CD8-positive, alpha-beta memory T cell (primary cell): ENCODE measurements at places on chromosomes 11 and 22. TPM values are rescaled to one million over a fixed set of nuclear protein-coding genes. Genes with fewer than 3 reads are reported as not detected.

DNA sequence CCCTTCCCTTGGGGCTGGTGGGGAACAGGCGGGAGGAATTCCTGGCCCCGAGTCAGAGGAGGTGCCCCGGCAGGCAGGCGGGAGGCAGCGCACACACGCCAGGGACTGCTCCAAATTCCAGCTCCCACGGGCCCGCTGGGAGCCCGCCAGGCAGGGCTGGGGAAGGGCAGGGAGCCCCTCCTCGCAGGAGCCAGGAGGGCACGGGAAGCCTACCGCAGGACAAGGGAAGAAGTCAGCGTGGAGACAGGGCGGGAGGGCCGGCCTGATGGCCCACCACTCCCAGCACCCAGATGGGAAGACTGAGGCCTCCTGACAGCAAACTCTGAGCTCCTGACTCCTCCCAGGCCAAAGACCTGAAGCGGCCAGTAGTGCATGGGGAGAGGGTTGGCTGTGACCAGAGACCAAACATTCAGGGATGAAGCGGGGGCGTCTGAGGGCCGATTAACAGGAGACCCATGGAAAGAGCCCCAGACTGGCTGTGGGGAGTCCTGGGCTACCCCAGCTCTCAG, 22.4 kb downstream of the RPL3 start:
- no peak overlapping the region for H3K27ac ChIP-seq
- no peaks in the 10 kb centered on the region for H3K27me3 ChIP-seq
- H3K4me3 ChIP-seq = no peak overlapping the region
- H3K4me1 ChIP-seq = no peaks in the 10 kb centered on the region

- H3K4me1 ChIP-seq = no peaks in the 10 kb centered on the region
- no peaks in the 10 kb centered on the region for H3K27me3 ChIP-seq
- DNase-seq = no peak
- H3K27ac ChIP-seq = no peak overlapping the region
Observed at GRCh38 chr11:11788063-11788710, 53.6 kb upstream of the USP47 start.

DNA sequence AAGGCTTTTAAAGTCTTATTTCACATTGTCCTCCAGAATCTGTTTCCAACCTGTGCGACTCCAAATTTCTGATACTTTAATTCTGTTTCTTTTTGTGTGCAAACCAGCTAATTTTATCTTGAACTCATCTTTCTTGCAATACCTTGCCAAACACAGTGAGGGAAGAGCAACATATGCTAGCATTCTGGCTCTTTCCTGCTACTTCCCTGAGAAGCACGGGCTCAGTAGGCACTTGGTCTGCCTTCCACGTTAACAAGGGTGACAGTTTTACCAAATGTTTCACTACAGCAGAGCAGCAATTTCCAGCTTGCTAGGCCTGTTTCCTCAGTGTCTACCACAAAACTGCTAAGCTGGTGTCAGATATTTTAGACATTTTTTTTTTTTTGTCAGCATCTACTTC, 405.8 kb downstream of the NTM start:
- no peak overlapping the region for H3K27ac ChIP-seq
- no peak for DNase-seq

DNA sequence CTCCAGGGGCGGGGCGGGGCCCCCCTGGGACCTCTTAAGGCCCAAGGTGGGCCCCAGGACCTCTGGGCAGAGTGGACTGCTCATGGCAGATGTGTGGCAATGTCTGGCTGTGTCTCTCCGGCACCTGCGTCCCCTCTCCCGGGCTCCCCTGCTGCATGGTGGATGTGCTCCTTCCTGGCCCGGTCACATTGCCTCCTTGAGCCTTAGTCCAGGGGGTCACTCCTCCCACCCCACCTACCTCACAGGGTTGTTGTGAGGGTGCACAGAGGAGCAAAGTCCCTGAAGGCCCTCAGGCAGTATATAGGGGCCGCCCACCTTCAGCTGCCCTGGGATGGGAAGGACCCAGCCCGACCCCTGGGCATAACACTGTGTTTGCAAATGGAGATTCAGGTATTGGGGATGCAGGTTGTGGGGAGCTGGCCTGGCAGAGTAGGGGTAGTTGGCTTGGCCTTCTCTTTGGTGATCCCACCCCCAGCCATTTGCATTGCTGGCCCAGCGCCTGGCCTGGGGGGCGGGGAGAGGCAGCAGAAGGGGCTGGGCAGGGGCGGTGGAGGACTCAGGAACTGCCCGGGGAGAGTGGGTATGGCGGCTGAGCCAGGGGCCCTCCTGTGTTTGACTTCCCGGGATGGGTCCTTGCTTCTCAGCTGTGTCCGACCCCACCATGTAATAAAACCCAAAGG, 11.3 kb downstream of the KCTD17 start:
- DNase-seq = no peak
- no peaks in the 10 kb centered on the region for H3K4me1 ChIP-seq
- no peaks in the 10 kb centered on the region for H3K27me3 ChIP-seq
- no peaks in the 10 kb centered on the region for H3K36me3 ChIP-seq

Gene SDF2L1
- 71.5 TPM for total RNA-seq

Gene NUCB2
- total RNA-seq = 33.3 TPM

GRCh38 chr11:126857860-126858808, 142.4 kb downstream of the KIRREL3 start:
- DNase-seq = no peak
- no peak overlapping the region for H3K4me3 ChIP-seq
- H3K27ac ChIP-seq = no peak overlapping the region
- H3K27me3 ChIP-seq = no peaks in the 10 kb centered on the region
- H3K36me3 ChIP-seq = no peaks in the 10 kb centered on the region

GRCh38 chr11:103091064-103091800, 728 bp downstream of the DCUN1D5 start:
- H3K4me1 ChIP-seq = peaks cover 17% of the 10 kb centered on the region
- H3K4me3 ChIP-seq = peak overlapping the region; percentile 69

Gene CCND1
- total RNA-seq = 3.8 TPM

GRCh38 chr11:39425226-39425625, 2034.2 kb downstream of the LRRC4C start:
- no peaks in the 10 kb centered on the region for H3K4me1 ChIP-seq
- no peak for DNase-seq
- no peak overlapping the region for H3K27ac ChIP-seq
- H3K36me3 ChIP-seq = no peaks in the 10 kb centered on the region

GRCh38 chr11:27162237-27162636, 121.6 kb downstream of the BBOX1 start:
- no peaks in the 10 kb centered on the region for H3K27me3 ChIP-seq
- no peak overlapping the region for H3K27ac ChIP-seq
- no peaks in the 10 kb centered on the region for H3K36me3 ChIP-seq
- H3K4me3 ChIP-seq = no peak overlapping the region

GRCh38 chr11:11740836-11741235, 100.9 kb upstream of the USP47 start:
- no peak overlapping the region for H3K27ac ChIP-seq
- H3K4me1 ChIP-seq = no peaks in the 10 kb centered on the region
- no peaks in the 10 kb centered on the region for H3K36me3 ChIP-seq
- no peaks in the 10 kb centered on the region for H3K27me3 ChIP-seq

Gene ROM1
- total RNA-seq = 4.9 TPM

DNA sequence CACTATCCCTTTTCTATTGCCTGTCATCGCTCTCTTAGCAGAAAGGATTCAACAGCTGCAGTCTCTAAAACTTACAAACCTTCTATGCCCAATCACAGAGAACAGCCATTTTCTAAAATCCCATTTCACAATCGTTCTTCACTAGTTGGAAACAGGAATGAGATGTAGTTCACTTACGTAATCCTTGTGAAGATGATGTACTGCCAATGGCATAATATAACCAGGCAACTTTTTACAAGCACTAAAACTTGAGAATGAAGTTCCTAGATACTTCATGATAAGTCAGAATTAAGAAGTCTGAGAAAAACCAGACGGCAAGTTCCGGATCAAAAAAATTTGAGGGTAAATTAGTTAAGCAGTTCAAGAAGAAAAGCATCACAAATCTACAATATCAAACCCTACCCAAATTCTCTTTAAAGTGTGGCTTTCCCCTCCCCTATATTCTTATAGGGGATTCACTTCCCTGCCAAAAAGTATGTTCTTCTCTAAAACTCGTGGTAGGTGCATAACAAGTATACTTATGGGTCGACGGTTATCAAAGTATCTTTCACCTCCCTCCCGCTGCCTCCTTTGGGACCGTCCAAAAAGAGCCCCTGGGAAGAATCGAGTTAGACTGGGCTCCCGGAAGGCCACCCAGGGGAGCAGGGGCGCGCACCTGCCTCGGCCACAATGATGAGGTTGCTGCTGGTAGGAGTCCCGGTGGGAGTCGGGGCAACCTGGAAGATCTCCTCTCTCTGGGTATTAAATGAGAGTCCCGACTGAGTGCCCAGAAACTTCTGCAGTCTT, 666 bp downstream of the MSANTD4 start:
- H3K27ac ChIP-seq = peak overlapping the region; percentile 58
- no peaks in the 10 kb centered on the region for H3K36me3 ChIP-seq
- H3K27me3 ChIP-seq = no peaks in the 10 kb centered on the region
- DNase-seq = no peak

Gene KLHDC7B
- total RNA-seq = 6.2 TPM

Gene DTX4
- 0.24 TPM for total RNA-seq

DNA sequence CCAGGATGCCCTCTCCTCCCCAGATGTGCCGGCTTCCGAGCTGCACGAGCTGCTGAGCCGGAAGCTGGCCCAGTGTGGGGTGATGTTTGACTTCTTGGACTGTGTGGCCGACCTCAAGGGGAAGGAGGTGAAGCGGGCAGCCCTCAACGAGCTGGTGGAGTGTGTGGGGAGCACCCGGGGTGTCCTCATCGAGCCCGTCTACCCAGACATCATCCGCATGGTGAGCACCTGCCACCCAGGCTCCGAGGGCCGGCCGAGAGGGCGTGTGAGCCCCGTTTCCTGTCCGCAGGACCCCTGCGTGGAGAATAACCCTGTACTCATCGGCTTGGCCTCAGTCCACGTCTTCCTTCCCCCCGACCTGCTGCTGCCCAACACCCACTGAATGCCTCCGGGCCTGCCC, 2.2 kb downstream of the PPP2R5B start:
- H3K27ac ChIP-seq = no peak overlapping the region
- no peak for DNase-seq
- no peak overlapping the region for H3K4me3 ChIP-seq
- H3K4me1 ChIP-seq = peaks cover 21% of the 10 kb centered on the region

GRCh38 chr22:17847360-17848078, 73.2 kb upstream of the BID start:
- no peaks in the 10 kb centered on the region for H3K36me3 ChIP-seq
- DNase-seq = no peak
- no peaks in the 10 kb centered on the region for H3K27me3 ChIP-seq
- H3K4me1 ChIP-seq = no peaks in the 10 kb centered on the region

Gene OR51E2
- not detected for total RNA-seq

Gene MEI1
- 33.9 TPM for total RNA-seq

GRCh38 chr11:79076526-79077115, 364.2 kb downstream of the TENM4 start:
- no peaks in the 10 kb centered on the region for H3K36me3 ChIP-seq
- no peak for DNase-seq
- H3K27me3 ChIP-seq = no peaks in the 10 kb centered on the region
- H3K4me1 ChIP-seq = no peaks in the 10 kb centered on the region
- no peak overlapping the region for H3K27ac ChIP-seq

DNA sequence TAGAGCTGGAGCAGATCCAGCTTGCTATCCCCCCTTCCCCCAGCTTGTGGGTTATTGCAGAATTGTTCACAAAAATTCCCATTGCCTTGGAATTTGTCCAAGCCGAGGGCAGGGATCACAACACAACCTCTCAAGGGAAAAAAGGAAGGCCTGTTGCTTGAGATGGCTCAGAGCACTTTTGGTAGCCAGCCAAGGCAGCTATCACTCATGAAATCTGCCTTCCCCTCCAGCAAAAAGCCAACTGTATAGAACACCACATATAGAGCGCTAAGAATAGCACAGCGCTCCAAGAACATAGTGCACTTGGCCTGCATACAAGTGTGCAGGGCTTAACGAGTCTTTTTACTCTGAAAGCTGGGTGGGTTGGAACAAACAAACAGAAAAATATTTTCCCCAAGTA, 46.2 kb downstream of the FAM83F start:
- no peaks in the 10 kb centered on the region for H3K36me3 ChIP-seq
- DNase-seq = no peak
- peak overlapping the region; percentile 18 for H3K27ac ChIP-seq
- H3K27me3 ChIP-seq = peaks cover 5% of the 10 kb centered on the region
- peaks cover 12% of the 10 kb centered on the region for H3K4me1 ChIP-seq
- no peak overlapping the region for H3K4me3 ChIP-seq

Gene PRR5
- 26.4 TPM for total RNA-seq

DNA sequence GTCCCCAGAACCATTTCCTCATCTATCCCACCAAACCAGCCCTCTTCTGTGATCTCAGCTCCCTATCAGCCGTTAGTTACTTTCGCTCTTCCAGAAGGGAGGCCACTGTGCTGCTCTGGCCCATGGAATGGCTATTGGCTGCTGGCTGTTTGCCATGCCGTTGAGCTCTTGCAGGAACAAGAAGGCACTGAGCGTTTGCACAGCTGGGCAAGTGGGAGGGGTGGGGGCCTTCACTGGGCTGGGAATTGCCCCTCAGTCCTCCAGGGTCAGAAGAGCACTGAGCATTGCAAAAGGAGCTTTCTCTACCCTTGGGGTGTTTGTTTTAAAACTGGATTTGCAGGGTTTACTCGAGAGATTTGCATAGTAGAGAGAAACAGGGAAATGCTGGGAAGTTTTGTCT, 129.0 kb upstream of the PARVA start:
- H3K4me3 ChIP-seq = no peak overlapping the region
- H3K36me3 ChIP-seq = no peaks in the 10 kb centered on the region
- no peaks in the 10 kb centered on the region for H3K27me3 ChIP-seq
- no peak for DNase-seq
- no peaks in the 10 kb centered on the region for H3K4me1 ChIP-seq
- H3K27ac ChIP-seq = no peak overlapping the region

DNA sequence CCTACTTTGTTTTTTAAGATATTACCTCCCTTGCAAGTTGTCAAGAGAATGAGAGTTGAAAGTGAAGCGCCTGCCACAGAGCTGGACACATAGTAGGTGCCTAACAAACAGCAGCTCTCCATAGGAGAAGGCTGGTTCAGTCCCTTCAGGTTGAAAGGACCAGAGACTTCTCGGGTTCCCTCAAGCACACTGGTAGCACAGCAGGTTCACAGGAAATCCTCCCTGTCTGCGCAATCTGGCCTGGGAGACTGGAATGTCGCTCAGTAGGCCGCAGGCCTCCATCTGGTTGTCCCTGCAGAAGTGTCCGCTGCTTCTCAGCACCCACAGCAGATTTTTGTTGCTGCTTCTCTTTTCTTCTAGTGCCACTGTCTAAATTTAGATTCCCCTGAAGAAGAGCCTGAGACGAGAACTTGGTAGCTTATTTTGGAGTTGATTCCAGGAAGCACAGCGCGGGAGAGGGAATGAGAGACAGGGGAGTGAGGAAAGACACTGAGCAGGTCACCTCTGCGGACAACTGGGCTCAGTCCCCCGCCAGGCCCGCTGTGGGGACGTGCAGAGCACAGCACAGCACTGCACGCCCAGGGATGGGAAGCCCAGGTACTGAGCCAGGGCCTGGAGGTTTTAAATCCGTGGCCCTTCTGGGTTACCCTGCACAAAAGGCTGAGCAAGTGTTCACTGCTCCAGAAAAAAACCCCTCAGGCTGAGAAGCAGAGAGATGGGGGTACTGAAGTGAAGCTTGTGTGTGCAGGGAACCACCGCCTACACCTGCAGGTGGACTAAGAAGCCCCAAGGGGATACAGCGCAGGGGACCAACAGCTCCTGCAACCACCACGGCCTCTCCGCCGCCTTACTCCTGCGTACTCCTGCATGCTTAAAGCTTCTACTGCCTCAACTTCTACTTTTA, 31.6 kb downstream of the RBX1 start:
- H3K27me3 ChIP-seq = no peaks in the 10 kb centered on the region
- H3K4me3 ChIP-seq = no peak overlapping the region
- no peak overlapping the region for H3K27ac ChIP-seq
- H3K4me1 ChIP-seq = no peaks in the 10 kb centered on the region
- no peak for DNase-seq

- no peak for DNase-seq
- peaks cover 4% of the 10 kb centered on the region for H3K4me1 ChIP-seq
- no peaks in the 10 kb centered on the region for H3K27me3 ChIP-seq
- H3K27ac ChIP-seq = no peak overlapping the region
Observed at GRCh38 chr11:36282926-36283325, 6.3 kb downstream of the COMMD9 start.
